ENCODE measurements at places on chromosomes 13 and 19.

DNA sequence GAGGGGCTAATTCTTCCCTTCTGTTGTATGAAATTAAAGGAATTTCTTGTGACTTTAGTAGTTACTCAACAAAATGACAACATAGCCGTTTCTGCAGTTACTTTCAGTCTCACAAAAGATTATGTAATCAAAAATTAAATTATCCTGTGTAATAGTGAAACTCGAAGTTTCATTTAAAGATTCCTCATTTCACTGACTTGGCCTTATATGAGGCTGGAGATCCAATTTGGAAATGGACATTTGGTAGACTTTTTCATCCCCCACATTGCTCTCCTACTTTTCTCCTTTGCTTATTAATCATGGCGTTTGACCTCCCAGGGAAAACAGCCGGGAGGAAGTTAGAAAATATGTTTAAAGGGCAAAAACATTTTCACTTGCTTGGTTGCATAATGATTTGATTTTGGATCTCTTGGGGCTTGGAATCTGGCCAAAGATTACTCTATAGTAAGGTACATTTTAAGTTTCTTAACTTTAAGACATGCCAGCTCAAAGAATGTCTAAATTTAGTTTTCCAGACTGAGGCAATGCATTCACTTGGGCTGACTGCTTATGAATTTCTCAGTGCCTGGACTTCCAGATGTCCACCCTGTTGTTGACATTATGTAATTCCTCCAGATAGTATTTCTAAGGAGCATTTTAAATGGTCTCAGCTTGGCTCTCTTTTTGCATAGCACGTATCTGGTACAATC is 1364.9 kb upstream of the MIR17HG start:
- DNase-seq, result no peak

DNA sequence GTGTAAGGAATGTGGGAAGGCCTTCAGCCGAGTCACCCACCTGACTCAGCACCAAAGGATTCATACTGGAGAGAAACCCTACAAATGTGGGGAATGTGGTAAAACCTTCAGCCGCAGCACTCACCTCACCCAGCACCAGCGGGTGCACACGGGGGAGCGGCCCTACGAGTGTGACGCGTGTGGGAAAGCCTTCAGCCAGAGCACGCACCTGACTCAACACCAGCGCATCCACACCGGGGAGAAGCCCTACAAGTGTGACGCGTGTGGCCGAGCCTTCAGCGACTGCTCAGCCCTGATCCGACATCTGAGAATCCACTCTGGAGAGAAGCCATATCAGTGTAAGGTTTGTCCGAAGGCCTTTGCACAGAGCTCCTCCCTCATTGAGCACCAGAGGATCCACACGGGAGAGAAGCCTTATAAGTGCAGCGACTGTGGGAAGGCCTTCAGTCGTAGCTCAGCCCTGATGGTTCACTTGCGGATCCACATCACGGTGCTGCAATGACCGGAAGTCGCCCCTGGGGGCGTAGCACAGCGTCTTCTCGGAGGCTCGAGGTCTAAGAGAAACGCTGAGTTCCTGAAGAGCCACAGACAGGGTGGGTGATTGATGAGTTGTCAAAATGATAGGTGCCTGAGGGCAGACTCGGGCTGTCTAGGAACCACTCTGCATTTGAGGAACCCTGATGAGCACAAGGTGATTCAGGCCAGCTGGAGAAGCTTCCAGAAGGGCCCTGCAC is 12.2 kb downstream of the ZSCAN22 start:
- DNase-seq, result no peak

DNA sequence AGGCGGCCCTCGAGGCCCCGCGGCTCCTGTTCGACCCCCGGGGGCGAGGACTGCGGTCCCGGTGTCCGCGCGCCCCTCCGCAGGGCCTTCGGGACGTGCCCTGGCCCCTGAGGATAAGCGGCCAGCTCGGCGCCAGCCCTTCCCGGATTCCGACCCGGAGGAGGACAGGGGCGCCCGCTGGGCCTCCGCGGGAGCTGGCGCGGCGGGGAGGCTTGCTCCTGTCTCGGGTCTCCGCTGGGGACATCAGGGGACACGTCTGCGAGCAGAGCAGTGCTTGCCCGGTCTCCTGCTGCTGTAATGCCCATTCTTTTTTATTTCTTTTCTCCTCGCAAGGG is 829 bp downstream of the B3GLCT start:
- no peak for DNase-seq

DNA sequence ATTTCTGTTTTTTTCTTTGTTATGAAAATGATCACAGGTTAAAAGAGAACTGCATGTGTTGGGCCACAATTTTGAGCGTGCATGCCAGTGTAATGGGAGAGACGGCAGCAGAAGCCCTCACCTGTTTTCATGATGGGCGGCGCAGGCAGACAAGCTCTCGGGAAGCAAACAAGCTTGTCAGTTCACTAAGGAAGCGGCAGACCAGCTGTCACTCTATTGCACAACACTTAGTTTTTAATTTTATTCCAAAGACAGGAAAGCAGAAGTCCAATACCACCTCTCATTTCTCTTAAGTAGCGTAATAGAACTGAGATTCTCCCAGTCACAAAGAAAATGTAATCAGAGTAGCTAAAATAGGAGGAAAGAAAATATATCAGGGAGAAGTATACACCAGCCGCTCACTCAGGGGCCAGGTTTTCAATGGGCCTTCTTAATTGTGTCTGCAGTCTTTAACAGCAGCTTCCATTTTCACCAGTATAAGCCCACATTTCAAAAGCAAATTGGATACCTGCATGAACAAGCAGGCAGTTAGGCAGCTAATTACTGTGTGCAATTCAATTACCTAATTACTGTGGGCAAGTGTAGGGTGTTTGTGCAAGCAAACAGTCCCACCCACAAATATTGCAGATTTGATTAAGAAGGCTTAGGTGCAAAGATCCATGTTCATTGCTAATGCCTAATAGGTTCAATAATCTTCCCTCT is 711.4 kb downstream of the DIAPH3 start:
- no peak for DNase-seq

DNA sequence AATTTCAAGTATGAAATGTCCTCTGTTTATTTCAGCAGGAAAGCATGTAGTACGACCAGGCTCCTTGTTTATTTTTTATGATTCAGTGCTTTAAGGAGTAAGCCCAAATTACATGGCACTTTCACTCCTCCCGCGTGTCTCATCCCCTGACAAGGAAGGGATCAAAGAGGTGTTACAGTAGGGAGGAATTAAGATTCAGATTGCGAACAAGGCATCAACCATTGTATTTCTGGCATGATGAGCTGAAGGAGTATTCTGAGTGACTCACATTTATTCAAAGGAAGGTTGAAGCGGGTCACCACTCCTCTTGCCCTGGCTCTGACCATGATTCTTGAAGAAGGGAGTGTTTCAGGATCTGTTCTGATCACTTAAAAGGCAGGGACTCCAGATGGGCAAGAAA is 46.1 kb upstream of the CNMD start:
- DNase-seq, result no peak

- DNase-seq, result no peak
Observed at GRCh38 chr13:103757361-103757760, 691.1 kb upstream of the SLC10A2 start.

DNA sequence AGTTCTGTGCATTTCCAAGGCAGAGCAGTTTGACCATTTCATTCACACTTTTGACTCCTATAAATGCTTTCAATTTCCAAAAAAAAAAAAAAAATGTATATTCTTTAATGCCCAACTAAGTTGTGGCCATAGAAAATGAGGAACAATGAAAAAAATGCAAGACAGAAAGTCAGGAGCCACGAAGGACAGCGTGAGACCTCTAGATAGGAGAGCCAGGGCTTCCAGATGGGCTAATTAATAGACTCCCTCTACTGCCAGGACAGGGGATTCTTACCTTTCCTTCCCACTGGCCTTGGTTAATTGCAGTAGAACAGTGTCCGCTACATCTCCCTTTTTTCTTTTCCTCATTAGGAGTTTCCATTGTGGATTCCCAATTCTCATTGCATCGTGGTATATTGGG is 8.6 kb downstream of the FPR3 start:
- no peak for DNase-seq

- DNase-seq, result peak; percentile 73
Observed at GRCh38 chr13:110617321-110618072, 2.2 kb downstream of the NAXD start.

DNA sequence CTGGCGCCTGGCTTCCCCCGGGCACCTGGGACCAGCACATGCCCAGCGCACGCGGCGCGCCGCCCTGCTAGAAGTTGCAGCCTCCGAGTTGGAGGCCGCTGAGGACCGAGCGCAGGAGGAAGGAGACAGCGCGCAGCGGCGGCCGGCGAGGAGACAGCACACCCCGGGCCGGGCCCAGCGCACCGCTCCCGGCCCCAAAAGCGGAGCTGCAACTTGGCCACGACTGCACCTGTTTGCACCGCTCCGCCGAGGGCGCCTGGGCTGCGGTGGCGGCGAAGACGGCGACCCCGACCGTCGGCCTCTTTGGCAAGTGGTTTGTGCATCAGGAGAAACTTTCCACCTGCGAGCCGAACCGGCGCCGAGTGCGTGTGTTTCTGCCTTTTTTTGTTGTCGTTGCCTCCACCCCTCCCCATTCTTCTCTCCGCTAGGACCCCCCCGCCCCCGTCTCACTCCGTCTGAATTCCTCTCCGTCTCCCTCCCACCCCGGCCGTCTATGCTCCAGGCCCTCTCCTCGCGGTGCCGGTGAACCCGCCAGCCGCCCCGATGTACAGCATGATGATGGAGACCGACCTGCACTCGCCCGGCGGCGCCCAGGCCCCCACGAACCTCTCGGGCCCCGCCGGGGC is at the start of gene SOX1:
Gene SOX1 (plus strand): TSS at position 34 of the 626 bp plus-strand sequence. CDS start 510 bp downstream, at position 544.
- DNase-seq, result no peak

DNA sequence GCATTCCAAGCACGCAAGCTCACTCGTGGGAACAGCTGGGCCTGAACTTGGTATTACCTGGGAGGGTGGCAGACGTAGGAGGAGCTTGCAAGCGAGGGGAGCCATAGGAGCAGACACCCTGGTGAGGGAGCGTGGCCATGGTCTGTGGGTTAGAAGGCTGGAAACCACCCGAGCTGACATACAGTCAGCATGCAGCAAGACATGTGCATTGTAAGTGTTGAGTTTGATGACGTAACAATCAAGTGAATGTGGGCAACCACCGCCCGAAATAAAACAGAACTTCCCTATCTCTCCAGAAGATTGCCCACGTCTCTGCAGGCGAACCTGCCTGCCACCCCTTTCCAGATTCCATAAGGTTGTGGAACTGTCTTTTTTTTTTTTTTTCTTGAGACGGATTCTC is 26.8 kb downstream of the UBXN6 start:
- DNase-seq, result no peak

- no peak for DNase-seq
Observed at GRCh38 chr13:27440408-27440807, 10.0 kb downstream of the MTIF3 start.

- DNase-seq, result no peak
Observed at GRCh38 chr19:16384688-16385087, 60.1 kb downstream of the KLF2 start.

DNA sequence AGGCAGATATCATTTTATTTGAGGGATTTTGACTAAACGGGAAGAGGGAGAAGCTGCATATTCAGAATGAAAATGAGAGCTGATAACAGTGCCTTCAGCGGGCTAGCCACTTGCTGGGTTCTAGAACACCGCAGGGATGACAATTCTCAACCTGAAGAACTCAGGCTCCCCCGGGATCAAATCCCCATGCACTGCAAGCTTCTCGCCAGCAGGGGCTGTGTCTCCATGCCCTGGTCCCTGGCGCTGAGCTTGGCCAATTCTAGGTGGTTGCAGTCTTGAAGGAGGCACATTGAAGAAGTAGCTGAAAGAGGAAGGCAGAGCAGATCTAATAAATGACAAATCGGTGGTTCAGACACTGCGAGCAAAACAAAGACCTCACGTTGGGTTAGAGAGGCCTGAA is 128.7 kb downstream of the UQCRFS1 start:
- DNase-seq, result no peak

GRCh38 chr13:100673713-100674571 is 653 bp downstream of the TMTC4 start:
- peak; percentile 90 for DNase-seq

DNA sequence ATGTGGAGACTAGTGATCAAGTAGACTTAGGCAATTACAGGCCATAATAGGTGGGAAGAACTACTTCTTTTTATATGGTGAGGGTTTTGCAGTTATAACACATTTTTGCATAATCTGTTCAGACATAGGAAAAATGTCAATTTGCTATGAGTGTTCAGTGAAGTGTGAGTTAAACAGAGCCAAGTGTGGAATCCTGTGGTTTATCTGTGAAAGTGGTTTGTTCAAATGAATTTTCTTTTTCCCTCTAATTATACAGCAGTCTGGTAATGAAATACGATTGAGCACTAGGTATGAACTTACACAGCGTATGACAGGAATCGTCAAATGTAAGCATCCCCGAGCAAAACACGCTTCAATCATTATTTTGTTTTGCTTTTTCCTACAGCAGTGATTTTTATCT is 178.3 kb downstream of the STK24 start:
- no peak for DNase-seq

DNA sequence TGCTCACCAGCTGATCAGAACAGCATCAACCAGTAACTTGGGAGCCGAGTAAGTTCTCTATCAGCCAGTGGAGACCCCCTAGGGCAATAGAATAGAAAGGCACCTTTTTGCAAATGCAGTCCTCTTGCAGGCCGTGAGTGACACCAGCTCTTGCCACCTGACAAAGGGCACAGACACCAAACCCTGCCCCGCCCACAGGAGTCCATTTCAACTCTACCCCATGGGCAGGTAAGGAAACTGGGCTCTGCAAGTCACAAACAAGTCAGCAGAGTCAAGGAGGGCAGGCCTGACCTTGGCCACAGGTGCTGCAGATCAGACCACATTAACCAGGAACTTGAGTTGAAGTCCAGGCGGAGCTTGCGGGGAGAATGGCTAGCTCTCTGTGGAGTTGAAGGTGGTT is 77.4 kb upstream of the SPATA13 start:
- no peak for DNase-seq

DNA sequence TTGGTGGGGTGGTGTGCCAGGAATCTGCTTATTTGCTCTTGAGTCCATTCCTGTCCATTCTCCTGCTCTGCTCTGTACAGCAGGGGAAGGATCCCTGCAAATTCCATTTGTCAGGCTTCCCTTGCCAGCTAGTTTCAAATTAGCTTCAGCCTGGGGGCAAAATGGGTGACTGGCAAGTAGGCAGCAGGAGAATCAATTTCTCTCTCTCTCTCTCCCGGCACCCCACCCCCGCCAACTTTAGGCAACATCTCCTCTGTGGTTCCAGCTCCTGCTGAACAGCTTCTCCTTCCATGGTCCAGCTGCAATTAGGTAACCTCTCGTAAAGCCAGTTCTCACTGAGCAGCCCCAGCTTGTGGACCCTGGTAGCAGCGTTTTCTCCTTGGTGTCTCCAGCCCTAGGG is 6.7 kb upstream of the MYCBP2 start:
- no peak for DNase-seq

DNA sequence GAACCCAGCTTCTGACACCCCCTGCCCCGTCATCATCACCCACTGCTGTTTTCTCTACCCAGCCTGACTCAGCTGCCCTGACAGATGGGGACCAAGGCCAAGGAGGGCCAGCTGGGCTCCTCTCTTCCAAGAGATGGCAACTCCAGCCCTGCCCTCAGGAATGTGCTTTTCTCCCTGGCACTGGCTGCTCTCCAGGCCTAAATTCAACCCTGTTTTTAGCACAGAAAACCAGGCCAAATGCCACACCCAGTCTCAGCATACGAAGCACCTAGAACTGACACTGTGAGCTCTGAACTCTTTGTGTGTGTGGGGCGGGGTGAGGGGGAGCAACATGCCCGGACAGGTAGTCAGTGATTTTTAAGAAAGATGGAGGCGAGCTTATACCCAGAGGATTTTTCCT is 23.4 kb upstream of the IGFL1 start:
- DNase-seq, result no peak

GRCh38 chr19:51637362-51637978 is 7.3 kb upstream of the SIGLEC5 start:
- no peak for DNase-seq

Data from smooth muscle cell of the brain vasculature (primary cell).